ENCODE measurements at places on chromosomes 5 and 9.

DNA sequence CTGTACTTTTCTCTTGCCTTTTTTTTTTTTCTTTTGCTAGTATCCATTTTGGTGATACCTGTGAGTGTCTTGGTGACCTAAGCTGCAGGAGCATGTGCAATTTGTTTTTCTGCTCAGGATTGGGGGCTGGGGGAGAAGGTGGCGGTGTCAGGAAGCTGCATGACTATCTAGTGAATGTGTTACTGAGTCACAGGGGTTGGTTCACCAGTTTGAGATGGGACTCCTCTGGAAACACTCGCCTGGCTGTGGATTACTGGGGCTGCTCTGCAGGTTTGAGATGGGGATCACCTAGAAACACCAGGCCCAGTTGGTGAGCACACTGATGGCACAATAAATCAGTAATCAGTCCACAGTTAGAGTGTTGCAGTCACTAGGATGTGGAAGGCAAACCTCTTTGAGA lies 447.9 kb downstream of the SPATA31D1 start:
- peak; percentile 57 for DNase-seq

- DNase-seq = no peak
Observed at GRCh38 chr5:147303251-147303650, 68.4 kb downstream of the STK32A start.

GRCh38 chr5:138543730-138544104 lies 681 bp upstream of the ETF1 start:
- no peak for DNase-seq

DNA sequence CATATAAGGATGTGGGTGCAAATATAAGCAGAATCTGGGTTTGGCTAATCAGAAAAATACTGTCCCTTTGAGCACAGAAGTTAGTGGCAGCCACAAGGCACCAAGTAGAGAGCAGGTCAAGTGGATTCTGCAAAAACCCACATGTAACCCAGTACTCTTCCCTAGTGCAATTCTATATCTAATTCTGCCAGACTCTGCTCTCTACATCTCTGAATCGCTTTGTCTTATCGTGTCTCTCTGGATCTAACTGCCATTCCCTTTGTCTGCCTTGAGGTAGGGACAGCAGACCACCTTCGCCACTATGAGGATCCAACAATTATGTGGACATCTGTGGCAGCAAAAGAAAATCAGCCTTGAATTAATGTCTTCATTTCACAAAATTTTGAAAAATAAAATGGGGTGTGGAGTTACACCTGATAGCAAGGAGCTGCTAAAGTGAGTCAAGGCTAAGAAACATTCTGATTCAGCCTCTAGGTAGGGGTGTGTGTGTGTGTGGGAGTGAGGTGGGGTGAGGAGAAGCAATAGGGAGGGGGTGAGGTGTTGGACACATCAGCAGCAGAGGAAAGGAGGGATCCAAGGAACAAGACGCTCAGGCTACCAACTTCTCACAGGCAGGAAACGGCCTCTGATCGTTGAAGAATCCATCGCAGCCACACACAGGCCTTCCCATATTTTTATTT lies 33.7 kb upstream of the ZNF366 start:
- no peak for DNase-seq

DNA sequence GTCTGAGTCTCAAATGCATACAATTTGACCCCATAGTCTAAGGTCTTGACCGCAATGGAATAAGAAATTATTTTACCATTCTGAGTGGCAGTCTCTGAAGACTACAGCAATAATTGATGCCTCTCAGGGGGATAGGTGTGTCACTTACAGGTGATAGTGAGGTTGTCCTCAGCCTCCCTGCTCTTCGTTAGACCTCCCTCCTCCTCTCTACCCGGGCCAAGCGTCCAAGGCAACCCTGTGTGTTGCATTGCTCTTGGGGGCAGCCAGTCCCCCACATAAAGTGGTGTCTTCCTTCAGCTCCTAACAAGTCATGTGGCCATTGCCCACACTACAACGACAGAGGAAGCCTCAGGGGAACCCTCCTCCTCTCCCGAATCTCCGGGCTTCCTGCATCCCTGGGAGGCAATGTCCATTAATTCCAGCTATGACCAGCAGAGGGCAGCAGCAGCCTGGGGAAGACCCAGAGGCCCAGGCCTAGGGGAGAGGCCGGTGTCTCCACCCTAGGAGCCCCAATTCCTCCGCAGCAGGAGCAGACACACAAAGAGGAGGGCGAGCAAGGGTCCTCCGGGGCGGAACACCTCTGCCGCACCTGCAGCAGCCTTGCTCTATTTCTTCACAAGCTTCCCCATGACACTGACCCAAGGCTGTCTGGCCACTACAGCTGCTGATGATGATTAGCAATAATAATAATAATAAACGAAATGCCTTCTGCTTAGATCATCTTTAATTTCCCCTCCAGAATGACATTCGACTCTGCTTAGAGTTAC lies 134.8 kb downstream of the KCNIP1 start:
- peak; percentile 35 for DNase-seq

- DNase-seq = no peak
Observed at GRCh38 chr5:1409381-1410110, 35.7 kb downstream of the SLC6A3 start.

DNA sequence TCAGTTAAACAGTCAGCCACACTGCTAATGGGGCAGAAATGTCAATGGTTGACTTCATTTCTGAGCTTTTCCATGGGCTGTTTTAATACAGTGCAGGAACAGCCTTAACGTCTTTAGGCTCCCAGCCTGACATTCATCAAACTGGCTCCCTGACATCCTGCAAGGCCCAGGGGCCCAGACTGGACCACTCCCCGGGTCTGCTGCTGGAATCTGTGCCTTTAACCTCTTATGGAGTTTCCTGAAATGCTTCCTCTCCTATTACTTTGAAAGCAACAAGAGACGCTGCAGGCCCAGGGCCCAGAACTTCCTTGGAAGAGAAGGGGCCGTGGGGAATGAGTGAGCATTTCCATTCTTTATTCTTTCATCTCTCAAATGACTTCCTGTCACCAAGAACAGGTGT lies 216.8 kb upstream of the PANK3 start:
- no peak for DNase-seq

DNA sequence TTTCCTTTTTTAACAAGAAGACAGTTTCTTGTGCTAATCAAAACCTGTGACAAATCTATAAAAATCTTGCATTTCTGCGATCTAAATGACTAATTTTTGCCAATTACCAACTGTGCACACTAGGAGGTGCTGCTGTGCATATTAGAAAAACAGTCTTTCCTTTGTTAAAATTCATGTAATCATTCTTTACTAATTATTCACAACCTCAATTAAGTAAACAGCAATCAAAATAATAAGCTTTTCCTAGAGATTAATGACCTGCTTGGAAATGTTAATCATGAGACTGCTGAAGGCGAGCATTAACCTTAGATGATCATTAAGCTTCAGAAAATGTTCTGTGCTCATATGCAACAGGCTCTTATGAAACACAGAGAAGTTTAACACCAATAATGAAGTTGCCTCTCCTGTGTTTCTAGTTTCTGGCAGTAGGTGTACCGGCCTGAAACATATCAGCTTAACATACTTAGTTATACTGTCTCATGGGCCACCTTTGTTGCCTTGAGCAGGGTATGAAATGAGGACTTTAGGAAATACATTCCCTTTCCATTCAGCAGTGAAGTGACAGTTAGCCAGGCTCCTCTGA lies 17.7 kb downstream of the RFESD start:
- peak; percentile 5 for DNase-seq

- DNase-seq = no peak
Observed at GRCh38 chr5:88690409-88691229, 192.4 kb downstream of the MEF2C start.

- DNase-seq = no peak
Observed at GRCh38 chr5:38719916-38720315, 125.9 kb upstream of the OSMR start.

DNA sequence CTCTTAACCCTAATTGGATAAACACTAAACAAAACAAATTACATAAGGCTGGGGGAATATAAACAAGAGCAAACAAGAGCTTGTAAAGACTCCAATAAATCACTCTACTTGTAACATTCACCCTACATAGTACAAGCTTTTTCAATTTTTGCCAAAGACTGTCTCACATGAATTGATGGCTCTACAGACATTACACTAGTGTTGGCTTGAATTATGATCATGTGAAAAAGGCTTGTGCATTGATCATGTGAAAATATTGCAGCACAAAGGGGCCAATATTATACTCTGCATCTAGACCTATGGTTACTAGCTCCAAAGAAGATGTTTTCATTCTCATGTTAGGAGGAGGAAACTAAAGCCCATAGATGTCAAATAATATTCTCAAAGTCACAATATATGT lies 212.6 kb downstream of the MCTP1 start:
- no peak for DNase-seq

DNA sequence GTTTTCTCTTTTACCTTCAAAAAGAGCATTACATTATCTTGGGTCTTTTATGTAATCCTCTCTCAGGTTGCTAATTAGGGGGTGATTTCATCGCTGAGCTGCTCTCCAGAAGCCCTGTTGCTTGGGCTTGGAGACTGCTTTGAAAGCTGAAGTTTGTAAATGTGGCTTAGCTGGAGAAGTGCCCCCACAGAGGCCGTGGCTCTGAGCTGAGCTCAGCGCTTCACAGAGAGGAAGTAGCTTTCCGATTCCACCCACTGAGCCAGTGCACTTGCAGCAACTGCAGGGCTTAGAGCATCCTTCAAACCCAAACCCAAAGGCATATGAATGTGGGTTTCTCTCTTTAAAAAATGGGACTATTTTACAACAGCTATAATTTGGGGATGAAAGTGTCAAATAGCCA lies 13.7 kb upstream of the NXNL2 start:
- DNase-seq = no peak

DNA sequence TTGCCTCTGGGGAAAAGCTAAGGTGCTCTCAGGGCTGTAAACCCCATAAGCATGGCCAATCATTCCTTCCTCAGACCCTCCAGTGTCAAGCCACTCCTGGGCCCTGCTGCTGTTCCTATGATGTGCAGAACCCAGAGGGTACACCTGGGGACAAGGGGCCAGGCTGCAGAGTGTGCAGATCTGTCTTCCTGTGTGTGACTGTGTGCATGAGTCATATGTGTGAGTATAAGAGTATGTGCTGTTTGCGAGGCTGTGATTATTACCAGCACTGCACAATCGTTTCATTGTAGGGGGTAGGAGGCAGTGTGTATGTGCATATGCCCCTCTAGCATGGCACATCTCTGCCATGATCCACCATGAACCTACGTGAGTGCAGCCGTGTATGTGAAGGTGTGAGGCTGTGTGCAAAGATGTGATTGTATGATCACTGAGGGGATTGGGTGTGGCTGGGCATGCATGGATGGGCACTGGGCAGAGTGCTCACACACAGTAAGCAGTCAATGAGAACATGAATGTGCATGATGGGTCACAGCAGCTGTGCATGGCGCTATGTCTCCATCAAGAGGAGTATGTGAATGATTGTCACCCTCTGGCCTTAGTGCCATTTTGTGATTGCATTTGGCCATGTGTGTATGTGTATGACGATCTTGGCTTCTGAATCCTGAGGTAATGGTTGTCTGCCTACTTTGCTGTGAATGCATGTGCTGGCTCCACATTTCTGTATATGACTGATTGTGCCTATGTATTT lies 2.4 kb upstream of the OR1K1 start:
- DNase-seq = no peak

- DNase-seq = no peak
Observed at GRCh38 chr9:98605116-98605515, 103.6 kb downstream of the GABBR2 start.

GRCh38 chr5:146860213-146860893 lies 18.2 kb downstream of the PPP2R2B start:
- DNase-seq = peak; percentile 9

DNA sequence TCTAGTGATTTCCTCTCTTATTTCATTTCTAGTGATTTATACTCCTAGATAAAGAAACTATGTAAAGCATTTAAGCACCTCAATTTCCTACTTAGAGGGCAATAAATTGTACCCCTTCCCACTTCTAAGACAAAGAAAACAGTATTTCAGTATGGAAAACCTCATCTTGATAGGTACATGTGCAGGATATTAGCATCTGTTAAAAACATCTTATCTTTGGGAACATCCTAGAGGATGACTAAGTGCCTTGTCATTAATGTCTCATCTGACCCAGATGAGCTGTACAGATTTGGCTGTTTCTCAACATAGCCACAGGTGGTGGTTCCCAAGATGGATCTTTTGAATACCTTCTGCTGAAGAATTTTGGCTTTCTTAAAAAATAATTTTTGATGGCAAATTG lies 5.7 kb downstream of the MEGF10 start:
- DNase-seq = peak; percentile 69

GRCh38 chr9:76037587-76038225 lies 147.2 kb downstream of the PCSK5 start:
- DNase-seq = no peak

GRCh38 chr9:137045294-137046087 lies 486 bp downstream of the NPDC1 start:
- DNase-seq = no peak

DNA sequence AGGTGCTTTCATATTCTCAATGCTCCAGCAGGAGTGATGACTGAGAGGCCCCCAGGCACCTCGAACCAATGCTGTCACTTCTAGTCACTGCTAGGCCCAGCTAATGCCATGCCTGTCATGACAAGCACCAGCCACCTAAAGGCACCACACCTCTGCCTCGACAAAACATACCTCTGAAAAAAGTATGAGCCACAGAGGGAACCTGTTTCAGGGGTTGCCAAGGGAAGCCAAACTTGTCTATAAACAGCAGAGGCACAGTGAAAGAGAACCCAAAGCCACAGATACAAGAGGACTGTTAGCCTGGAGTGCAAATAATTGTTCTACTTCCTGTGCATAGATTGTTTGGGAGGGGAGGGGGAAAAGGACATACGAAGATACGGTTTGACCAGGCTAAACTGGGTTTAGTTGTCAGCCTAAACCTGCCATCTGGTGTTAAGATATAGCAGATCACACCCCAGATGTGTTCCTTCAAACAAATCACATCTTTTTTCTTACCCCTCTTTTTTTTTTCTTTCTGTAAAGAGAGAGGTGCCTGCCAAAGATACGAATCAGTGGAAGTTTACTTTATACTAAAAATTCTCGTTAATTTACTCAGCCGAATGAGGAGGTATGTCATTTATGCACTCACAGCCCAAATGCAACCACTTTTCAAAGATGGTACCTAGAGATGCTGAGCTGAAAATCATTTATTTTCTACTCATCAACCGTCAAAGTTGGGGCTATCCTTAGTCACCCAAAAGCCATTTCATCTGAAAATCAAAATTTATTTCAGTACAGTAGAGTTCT lies 45.7 kb downstream of the BNC2 start:
- peak; percentile 8 for DNase-seq

DNA sequence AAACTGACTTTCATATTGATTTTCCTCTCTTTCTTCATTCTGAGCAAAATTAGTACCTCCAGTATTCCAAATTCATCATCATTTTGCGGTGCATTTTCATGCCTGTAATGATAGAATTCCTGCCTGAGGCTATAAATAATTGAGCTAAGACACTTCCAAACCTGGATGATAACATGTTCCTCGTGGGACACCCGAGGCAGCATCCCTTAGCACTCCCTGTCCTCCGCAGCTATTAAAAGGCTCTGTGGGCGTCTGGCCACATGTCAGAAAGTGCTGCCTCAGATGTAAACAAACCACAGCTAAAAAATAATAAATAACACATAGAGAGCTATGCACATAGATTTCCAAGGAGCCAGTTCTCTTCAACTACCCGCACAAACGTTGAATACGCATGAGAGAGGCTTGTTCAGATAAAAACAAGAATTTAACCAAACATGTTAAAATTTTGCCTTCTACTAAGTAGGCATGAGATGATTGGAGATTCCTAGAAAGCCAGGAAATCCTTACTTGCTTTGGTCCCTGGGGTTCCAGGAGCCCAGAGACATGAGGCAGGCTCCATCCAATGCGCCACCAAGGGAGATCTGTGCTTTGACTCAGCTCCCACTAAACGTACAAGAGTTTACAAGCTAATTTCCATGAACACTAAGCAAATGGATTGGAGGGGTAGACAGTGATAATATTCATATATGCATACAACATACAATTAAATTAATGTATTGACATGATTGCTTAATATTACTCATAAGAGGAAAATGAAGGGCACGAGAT lies 82.7 kb downstream of the SHC3 start:
- DNase-seq = no peak

Data from RCC 7860 (cell line).